ENCODE measurements at places on chromosomes 2 and 18.

DNA sequence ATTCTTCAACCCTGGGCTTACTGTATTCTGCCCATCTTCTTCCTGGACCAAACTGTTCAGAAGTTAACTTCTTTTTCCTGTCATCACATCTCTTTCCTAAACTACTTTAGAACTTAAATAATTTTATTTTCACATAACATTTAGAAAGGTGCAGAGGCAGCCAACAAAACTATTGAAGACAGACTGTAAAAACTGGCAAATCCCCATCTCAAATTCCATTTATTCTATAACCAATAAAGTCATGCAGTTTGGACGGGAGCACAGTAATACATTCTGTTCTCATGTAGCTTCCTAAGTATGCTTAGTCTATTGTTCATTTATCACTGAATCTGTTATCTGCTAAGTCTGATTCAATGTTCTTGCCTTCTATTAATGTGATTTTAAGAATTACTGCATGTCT, 99.1 kb downstream of the SMAD2 start:
- no peak for DNase-seq

DNA sequence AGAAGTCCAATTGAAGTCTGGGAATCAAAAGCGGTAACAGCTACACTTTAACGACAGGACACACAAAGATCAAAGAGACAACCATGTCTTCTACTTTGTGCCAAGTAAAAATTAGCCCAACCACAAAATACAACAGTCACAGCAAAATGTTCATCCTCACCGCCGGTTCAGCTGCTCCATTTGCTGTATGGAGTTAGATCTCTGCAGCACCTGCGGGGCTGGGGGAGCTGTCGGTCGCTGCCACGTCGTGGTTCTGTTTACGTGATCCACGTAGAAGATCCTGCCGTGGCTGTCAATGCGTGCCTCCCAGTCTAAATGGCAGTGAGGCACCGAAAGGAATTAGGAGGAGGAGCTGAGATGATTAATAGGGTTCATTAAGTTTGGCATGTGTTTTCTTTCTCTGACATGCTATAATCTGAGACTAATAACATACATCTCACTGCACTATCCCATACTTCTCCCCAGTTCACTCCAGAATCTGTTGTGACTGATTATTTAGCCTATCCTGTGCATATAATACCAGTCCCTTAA, 136.5 kb upstream of the STK17B start:
- no peak for DNase-seq

- no peak for DNase-seq
Observed at GRCh38 chr2:147006736-147007141, 838.1 kb upstream of the ACVR2A start.

- no peak for DNase-seq
Observed at GRCh38 chr2:99802734-99803133, 312.9 kb upstream of the REV1 start.

- DNase-seq, result no peak
Observed at GRCh38 chr2:160309585-160309984, 109.5 kb upstream of the ITGB6 start.

- no peak for DNase-seq
Observed at GRCh38 chr2:154400563-154401290, 297.8 kb upstream of the KCNJ3 start.

GRCh38 chr18:68147728-68148127, 567.2 kb downstream of the TMX3 start:
- no peak for DNase-seq

- DNase-seq, result no peak
Observed at GRCh38 chr2:8049851-8050571, 631.8 kb upstream of the ID2 start.

DNA sequence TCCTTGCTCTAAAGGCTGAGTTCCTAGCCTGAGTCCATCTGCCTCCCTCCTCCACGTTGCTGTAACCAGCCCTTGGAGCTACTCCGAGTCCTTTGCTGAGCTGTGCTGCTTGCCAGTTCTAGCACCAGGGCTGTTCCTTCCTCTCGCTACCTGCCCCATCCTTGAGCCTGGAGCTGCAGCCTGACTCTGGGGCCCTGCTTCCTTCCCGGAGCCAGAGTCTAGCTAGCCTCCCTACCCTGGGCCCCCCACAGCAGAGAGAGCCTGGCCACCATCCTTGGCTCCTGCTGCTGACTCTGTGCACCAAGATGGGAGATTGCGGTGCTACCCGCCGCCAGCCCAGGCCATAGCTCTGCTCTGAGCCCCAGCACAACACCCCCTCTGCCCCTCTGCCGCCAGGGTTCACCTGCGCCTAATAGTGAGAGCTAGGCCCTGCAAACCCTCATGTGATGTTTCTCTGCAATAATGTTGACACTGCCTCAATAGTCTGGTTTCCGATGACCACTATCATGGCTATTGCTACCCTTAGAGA, 135.9 kb upstream of the ASB18 start:
- no peak for DNase-seq

DNA sequence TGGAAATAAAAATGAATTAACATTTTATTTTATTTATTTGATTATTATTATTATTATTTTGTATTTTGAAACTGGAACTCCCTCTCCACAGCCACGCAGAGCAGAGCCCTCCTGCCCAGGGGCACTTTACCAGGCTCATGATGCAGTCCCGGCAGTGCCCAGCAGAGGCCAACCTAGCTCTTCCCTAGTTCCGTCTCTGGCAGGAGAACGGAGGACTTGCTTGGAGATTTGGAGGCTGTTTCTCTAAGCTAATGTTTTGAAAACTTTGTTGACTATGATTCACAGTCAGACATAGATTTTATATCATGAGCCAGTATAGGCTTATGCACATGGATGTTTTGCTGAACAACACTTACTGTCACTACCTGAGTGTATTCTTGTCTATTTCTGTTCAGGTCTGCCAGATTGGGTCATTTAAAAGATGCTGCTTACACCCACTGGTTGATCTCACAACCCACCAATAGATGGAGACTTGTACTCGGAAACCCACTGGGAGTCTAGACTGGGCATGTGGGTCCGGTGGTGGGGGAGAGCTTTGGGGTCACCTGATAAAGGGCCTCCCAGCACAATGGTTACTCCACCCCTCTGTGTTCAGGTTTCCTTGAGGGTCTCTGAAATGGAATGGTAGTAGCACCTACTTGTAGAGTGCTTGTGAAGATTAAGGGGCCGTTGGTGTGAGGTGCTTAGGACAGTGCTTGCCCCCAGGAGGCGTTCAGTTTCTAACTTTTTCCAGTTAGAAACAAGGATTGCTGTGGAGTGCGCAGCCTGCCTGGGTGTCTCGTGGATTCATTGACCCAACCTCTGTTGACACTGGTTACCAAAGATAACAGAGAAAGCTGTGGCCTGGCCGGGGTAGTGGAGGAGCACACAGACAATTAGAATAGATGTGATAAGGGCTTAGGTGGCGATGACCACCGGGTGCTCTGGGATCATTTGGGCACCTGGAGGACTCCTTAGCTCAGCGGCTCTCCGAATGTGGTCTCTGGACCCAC, 177.3 kb downstream of the HAUS1 start:
- peak; percentile 81 for DNase-seq

GRCh38 chr2:158650646-158651357, 144.3 kb upstream of the DAPL1 start:
- no peak for DNase-seq

DNA sequence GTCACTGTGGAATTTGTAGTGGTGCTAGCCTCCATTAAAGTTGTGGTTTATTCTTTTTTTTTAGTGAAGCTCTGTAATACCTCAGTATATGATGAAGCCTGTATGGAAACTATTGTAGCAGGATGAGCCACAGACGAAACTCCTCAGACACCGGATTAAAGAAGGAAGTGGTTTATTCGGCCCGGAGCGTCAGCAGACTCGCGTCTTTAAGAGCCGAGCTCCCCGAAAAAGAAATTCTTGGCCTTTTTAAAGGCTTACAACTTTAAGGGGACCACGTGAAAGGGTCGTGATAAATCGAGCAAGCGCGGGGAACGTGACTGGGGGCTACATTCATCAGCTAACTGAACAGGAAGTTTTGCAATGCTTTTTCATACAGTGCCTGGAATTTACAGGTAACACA, 8.1 kb upstream of the CCL20 start:
- peak; percentile 27 for DNase-seq

DNA sequence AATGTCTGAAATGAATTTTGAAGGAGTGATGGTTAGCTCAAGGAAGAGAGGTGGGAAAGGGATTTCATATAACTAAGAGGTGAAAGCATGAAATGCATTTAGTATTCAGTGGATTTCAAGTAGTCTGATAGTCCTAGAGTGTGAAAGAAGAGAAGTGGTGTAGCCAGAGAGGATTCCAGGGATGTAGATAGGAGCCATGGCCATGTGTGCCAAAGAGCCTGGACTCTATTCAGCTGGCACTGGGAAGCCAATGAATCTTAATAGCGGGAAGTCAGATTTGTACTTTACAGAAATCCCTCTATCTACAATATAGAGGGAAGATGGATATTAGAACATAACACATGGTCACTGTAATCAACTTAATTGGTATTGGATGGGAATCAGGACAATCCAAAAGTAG, 8.3 kb upstream of the BOLL start:
- no peak for DNase-seq

- DNase-seq, result no peak
Observed at GRCh38 chr2:33484042-33484621, 7.7 kb downstream of the RASGRP3 start.

DNA sequence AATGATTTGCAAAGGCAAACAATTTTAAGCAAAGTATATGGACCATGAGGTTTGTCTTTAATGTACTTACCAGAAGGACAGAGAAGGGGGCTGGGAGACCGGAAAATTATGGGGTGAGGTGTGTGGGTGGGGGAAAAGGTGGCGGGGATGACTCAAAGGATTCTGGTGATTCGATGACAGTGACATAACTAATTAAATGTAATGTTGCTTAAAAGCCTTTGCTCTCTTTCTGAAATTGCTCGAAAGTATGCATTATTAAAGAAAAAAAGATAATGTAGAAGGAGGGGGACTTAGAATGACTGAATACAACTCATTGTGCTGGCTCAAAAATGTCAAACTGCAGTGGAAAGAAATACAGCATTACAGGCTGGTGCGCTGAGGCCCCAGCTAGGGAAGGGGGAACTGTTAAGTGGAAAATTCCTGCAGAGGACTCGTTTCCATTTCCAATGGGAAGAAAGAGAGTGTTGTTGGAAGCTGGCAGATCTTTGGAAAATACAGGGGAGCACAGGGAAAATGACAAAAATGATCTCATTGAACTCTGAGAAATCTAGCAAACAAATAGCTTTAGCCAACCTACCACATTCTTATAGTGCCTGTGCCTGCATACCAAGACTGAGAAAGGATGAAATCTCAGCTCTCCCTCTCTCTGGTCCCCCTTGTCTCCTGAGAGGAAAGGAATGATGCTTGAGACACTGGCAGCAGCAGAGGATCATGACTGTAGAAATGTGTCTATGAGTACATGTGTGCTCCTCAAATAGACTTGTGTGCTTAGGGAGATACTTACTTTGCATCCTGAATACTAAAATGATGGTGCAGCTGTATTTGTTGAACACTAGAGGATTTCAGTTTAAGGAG, 632.4 kb downstream of the NYAP2 start:
- DNase-seq, result peak; percentile 54

DNA sequence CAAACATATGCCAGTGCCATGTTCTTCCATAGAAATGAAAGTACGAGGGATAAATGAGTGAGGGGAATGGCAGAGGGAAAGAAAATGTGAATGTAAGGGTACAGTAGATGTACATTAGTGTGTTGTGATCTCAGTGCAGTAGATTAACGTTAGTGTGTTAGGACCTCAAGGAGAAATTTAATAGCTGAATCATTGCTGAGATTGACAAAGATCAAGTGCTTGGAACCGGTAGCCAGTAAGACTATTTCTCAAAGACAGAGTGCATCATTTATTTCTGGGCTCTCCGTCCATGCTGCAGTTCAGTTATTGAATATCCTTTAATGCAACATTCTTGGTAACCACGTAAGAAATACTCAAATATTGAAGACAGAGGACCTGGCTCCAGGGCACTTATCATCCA, 246.0 kb downstream of the PTPRM start:
- DNase-seq, result no peak

DNA sequence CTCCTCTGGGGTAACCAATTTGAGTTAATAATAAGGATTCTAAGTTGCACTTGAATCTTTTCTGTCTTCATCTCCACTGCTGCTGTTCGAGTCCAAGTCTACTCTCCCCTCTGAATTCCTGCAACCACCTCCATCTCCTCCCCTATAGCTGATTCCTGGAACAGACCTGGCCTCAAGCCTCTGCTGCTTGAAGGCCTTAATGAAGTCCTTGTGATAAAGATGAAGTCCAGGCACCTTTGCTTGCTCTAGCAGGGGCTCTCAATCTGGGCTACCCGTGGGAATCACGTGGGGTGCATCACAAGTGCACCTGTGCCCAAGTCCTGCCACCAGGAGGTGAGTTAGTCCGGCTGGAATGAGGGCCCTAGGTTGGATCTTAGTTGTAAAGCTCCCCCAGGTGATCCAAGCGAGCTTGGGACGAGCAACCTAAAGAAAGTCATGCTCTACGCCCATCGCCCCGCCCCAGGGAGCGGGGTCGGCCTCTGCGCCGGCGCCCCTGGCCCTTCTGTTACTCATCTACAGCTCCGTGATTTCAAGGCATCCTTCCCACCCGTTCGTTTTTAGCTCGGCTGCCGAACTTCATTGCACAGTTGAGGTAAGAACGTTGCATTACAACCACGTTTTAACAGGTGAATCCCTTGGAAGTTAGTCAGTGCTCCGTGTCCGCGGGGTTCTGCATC, 905 bp upstream of the IAH1 start:
- no peak for DNase-seq

DNA sequence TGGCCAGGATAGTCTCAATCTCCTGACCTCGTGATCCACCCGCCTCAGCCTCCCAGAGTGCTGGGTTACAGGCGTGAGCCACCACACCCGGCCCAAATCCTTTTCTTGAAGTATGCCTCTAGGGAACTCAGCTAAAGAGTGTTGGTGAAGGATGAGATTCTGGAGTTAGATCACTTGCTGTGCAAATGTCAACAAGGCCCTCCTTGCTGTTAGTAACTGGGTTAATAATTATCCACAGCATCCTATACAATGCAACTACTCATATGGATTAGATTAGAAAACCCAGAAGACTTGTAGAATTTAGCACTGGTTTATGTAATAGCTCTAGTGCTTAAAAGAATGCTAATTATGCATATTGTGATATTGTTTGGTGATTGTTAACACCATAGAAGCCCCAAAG, 310.8 kb upstream of the TFPI start:
- no peak for DNase-seq

GRCh38 chr2:28591711-28592335, 96.0 kb downstream of the PLB1 start:
- DNase-seq, result no peak

DNA sequence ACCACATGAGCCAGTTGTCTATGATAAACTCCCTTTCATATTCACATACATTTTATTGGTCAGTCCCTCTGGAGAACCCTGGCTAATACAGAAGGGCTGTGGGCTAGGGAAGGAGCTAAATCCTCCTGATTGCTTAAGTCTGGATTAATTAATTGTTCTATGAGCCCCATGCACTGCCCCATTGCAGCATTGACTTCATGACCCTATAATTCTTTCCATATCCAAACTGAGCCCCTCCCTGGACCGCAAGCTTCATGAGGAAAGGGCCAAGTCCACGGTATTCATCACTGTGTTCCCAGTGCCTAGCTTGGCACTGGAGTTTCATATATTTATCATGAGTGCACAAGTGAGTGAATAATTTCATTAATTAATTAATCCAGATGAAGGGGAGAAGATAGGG, 124.0 kb downstream of the MBD2 start:
- DNase-seq, result no peak
